ENCODE measurements at places on chromosomes 1 and 21. TPM values are rescaled to one million over a fixed set of nuclear protein-coding genes. Genes with fewer than 3 reads are reported as not detected.

Gene SPRR1B
- total RNA-seq, result 3.1 TPM

Gene CRYBG2
- total RNA-seq, result 17.6 TPM

Gene SYCP1
- total RNA-seq, result not detected

Gene PRELP
- total RNA-seq, result not detected

Gene PIGP
- 20.4 TPM for total RNA-seq

All from Calu3 (cell line).